ENCODE measurements at places on chromosomes 1 and 21. TPM values are rescaled to one million over a fixed set of nuclear protein-coding genes. Genes with fewer than 3 reads are reported as not detected.

CA6 gene
- total RNA-seq: not detected

LRRC52 gene
- total RNA-seq: not detected

NOS1AP gene
- 0.43 TPM for total RNA-seq

DRAM2 gene
- total RNA-seq: 37.7 TPM

CBR3 gene
- 12.1 TPM for total RNA-seq

GNAT2 gene
- 0.43 TPM for total RNA-seq

DCST1 gene
- total RNA-seq: not detected

NTMT2 gene
- not detected for total RNA-seq

ABCA4 gene
- total RNA-seq: 0.43 TPM

BNIPL gene
- total RNA-seq: under 0.01 TPM

PKP1 gene
- not detected for total RNA-seq

METTL13 gene
- total RNA-seq: 13.0 TPM

HPCAL4 gene
- not detected for total RNA-seq

CFHR4 gene
- total RNA-seq: not detected

IFI16 gene
- total RNA-seq: 60.5 TPM

CFAP107 gene
- not detected for total RNA-seq

MAP1LC3C gene
- total RNA-seq: under 0.01 TPM

TNFRSF9 gene
- total RNA-seq: 0.43 TPM

SOD1 gene
- 155 TPM for total RNA-seq

LRRC38 gene
- total RNA-seq: not detected

PI4KB gene
- 61.2 TPM for total RNA-seq

PRKAA2 gene
- total RNA-seq: 1.3 TPM

ATAD3C gene
- total RNA-seq: under 0.01 TPM

CLEC20A gene
- not detected for total RNA-seq

ZFP69 gene
- 4.5 TPM for total RNA-seq

ERG gene
- not detected for total RNA-seq

CD247 gene
- not detected for total RNA-seq

DNASE2B gene
- total RNA-seq: not detected

ZBTB21 gene
- 18.7 TPM for total RNA-seq

IFI44 gene
- 4.7 TPM for total RNA-seq

SH3BGR gene
- total RNA-seq: 2.2 TPM

RGSL1 gene
- total RNA-seq: not detected

ARHGAP30 gene
- total RNA-seq: not detected

CADM3 gene
- total RNA-seq: not detected

CD1B gene
- total RNA-seq: not detected

FGR gene
- total RNA-seq: not detected

SYNC gene
- total RNA-seq: 56.0 TPM

JAM2 gene
- under 0.01 TPM for total RNA-seq

Measured in fibroblast of villous mesenchyme (primary cell).